ENCODE measurements at places on chromosomes 13 and 19.

DNA sequence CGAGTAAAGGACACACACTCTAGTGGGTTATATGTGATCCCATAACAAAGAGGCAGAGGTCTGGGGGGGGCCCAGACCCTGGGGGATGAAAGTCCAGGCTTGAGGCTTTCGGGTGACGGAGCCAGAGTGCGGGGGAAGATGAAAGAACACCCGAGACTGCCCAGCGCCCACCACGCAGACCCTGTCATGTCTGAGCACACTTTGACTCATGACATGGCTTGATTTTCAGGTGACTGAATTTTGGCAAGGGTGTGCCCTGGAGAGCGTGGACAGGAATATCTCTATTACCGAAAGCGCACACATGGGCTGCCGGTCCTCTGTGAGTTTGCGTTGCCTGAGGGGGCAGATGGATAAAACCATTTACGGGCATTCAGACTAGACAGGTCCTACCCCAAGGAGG is 192.0 kb upstream of the SOX1 start:
- DNase-seq: no peak

- no peak for DNase-seq
These were observed 222.0 kb downstream of the PCDH9 start for GRCh38 chr13:67008075-67008668.

GRCh38 chr19:543910-544608 is at the start of gene GZMM:
Gene GZMM, plus strand, starts transcription at chr19:544053. Its CDS starts 19 bp downstream, at chr19:544072.
- DNase-seq: no peak

- no peak for DNase-seq
These were observed 53.1 kb downstream of the FOXO1 start for GRCh38 chr13:40613192-40613818.

GRCh38 chr19:23393121-23393520 is 2.1 kb downstream of the ZNF91 start:
- DNase-seq: no peak

DNA sequence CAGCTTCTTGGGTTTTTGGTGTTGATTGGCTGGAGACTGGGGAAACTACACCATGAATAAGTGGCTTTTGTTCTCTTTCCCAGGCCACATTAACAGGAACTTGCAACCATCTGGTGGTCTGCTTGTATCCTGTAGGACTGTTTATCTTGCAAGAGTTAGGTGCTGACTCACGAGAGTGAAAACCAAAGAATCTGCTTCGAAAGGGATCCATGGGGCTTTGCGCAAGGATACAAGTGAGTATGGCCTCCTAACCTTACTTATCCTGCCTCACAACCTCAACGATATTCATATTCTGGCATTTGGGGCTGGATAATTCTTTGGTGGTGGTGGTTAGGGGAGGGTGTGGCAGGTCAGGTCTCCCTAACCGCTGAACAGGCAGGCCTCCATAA is 4.7 kb upstream of the SIGLECL1 start:
- DNase-seq: no peak

GRCh38 chr19:45484273-45484945 is 12.4 kb downstream of the RTN2 start:
- DNase-seq: no peak

DNA sequence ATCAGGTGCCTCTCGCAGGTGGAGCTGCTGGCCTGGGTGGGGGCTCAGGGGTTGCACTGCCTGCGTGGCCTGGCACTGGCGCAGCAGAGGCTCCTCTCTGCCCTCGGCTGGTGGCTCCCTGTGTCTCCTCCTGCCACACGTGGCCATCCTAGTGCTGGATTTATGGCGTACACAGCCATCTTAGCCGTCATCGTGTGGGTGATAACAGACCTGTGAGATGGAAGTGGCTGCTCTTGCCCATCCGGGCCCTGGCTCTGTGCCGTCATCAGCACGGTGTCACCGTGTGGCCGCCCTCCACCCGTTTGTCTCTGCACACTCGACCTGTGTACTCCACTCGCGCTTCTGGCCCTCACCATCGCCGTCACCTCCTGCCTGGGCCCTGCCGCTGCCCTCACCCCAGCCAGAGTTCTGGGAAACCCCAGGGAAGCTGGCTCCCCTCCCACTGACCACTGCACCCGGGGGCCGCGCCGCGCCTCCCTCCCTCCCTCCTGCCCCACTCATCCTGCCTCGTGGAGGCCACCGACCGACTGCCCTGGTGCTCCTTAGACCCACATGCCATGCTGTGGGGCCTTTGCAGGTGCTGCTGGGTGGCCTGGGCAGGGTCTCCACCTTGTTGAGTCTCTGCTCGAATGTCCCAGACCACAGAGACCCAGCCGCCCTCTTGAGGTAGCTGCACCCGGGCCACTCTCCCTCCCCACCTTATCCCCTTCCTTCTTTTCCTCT is 29.5 kb downstream of the TMEM255B start:
- DNase-seq: no peak

DNA sequence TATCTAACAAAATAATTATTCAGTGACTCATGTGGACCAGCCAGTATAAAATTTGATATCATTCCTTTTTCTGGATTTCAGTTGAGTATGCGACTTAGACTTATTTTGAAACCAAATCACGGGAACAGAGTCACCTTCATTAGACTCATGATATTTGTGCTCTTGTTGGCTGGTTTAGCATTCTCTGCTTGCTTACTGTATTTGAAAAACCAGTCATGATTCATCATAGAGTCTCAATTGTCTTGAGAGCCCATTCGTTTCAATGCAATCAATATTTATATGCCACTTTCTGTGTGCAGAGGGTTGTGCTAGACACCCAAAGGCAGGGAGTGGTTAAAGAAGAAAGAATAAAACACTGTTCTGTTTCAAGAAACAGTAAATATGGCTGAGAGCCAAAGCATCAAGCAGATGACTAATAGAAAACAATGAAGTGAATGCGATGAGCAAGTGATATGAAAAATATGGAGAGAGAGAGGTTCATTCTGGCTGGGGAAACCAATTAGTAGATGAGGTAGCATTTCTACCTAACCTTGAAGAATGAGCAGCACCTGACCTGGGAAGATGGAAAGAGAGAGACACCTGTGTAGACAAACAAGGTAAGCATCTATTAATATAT is 99.6 kb upstream of the MBNL2 start:
- DNase-seq: no peak

DNA sequence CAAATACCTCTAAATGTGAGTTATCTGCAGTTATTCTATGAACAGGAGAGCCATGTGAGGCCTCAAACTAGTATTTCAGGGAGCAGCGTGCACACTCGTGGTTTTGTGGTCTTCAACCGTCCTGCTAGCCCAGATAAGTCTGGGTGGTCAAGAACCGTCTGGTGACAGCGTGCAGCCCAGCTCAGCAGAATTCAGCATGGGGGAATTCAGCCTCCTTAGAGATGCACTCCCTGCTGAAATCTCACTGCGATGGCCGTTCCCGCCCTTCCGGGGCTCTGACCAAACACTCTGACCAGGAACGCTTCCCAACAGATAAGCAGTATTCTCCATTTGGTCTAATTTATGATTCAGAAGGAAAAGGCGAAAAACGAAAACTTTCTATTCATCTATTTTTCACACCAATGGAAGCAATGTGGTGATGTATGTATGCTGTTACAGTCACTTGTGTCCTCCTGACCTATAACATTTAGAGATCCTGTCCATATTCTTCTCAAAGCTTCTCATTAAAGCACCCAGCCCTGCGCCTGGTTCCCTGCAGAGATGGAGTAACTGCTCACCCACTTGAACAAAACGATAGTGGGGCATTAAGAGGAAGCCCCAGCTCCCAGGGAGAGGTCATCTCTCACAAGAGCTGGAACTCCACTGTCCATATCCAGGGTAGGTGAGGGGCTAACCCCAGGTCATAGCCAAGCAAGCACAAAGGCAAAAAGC is 2.9 kb downstream of the ANKRD27 start:
- DNase-seq: no peak

- DNase-seq: no peak
These were observed 437.0 kb downstream of the KLF12 start for GRCh38 chr13:73697166-73697565.

GRCh38 chr13:112783135-112783977 is 93.5 kb downstream of the ATP11A start:
- DNase-seq: no peak

DNA sequence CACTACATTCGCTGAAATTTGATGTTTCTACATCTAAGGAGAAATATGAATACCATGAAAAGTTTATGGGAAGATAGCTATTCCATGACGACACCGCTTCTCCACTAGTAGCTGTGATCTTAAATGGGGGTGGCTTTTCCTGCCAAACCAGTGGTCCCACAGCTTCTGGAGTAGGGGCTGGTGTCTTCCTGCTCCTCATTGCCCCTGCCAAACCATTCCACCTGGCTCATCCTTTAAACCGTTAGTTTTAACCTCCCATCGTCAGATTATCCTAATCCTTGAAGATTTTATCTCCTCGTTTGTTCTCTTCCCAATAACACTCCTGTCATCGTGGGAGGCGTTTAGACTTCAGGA is 568 bp upstream of the ZNF230 start:
- no peak for DNase-seq

DNA sequence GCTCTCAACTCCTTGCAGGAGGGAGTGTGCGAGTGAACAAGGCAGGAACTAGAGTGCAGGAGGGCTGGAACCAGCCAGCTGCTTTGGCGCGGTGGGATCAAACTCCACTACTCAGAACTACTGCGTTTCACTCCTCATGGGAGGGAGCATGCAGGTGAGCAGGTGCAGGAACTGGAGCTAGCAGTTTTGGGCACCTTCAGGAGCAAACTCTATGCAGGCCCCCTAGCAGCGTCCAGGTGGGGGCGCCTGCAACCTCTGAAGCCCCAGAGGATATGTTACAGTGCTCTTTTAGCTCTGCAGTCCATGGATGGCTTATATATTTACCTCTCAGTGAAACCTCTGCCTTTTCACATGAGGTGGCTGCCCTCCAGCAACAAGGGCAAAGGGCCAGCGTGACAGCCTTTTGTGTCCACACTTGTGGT is 1303.4 kb downstream of the PCDH9 start:
- DNase-seq: peak; percentile 86

- no peak for DNase-seq
These were observed 174.7 kb downstream of the GPC5 start for GRCh38 chr13:91572944-91573598.

GRCh38 chr13:87093399-87093798 is 577.8 kb upstream of the SLITRK5 start:
- no peak for DNase-seq

- DNase-seq: no peak
These were observed 164.2 kb downstream of the MTUS2 start for GRCh38 chr13:28984326-28984725.

GRCh38 chr19:6226444-6227155 is 53.2 kb downstream of the MLLT1 start:
- no peak for DNase-seq

- no peak for DNase-seq
These were observed 7.8 kb upstream of the HIF3A start for GRCh38 chr19:46288896-46289588.

DNA sequence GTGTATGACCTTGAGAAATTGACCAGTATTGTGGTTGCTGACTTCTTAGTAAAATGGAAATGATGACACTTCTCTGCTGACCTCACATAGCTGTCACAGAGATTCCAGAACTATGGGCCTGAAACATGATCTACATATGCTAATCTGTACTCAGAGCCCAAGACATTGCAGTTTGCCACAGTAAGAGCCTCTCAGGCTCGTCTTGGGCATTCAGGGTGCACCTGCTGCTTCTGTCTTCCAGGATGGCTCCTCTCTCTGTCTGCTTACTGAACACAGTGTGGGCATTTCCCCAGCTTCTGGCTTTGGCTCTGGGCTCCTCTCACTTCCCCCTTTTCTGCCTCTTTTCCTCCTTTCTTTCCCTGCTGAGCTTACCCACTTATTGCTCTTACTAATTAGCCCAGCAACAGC is 22.3 kb upstream of the SLC46A3 start:
- DNase-seq: no peak
